ENCODE measurements at places on chromosomes 13 and 19.

DNA sequence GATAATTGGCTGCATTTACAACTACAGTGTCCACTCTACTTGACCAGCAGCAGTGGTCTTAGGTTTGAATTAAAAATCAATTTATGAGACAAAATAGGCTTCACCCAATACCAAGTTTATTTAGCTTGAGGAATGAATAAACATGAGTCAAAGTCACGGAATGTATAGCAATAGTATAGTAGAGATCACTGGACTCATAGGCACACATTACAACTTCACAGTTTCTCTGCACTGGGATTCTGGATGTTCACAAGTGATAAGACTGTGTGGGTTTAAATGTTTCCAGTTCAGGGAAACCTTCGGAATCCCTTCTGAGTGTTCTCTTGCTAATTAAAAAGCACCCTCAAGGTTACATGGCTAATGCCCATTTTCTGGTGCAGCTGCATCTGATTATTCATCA is 1064.9 kb downstream of the SLITRK5 start:
- no peak for DNase-seq

- no peak for DNase-seq
These were observed 54.8 kb upstream of the MIR17HG start for GRCh38 chr13:91292630-91293221.

DNA sequence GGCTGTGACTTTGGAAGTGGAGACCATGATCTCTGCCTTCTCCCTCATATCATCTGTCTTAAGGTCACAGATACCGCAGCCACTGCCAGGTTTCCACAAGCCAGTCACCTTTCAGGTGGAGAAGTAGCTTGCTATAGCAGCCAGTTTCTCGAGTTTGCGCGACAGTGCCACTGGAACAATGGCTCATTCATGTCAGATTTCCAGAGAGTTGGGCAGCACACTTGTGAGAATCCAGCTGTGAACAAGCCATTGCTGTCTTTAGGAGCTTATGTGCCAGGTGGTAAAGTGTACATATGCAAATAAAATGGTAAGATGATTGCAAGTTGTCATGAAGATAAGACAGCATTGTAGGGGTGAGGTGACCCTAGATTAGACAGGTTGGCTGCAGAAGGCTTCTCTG is 22.3 kb downstream of the GARRE1 start:
- no peak for DNase-seq

DNA sequence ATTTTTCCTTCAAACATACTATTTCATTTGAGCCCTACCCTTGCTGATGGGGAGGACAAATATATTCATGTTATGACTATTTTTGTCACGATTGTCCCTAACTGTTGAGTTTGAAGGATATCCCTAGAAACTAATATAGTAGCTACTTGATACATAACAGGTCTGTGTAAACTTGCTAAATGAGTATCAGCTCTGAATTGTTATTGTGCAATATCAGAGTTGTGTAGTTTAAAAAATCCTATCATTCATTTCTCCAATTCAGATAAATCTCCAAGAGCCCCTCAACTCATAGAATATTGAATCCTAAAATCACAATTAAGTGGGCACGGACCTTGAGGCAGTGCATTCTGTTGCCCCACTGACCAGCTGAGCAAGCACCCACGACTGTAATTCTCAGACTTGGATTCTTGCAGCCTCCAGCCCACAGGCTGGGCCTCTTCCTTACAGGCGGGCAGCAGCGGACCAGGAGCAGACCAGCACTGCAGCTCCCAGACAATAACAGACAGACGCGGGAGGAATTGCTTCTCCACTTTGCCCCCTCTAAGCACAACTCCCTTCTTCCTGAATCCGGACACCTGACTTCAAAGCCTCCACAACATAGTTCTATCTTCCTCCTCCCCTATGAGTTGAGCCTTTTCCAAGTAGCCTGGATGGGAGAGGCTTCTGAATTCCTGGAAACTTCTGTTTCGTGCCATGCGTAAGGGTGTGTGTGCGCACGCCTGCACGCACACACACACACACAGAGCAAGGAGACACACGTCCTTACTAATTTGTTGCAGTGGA is 337.6 kb upstream of the ARGLU1 start:
- no peak for DNase-seq

GRCh38 chr19:33428627-33429125 is 55.2 kb downstream of the CEBPG start:
- DNase-seq, result no peak

- no peak for DNase-seq
These were observed 5.3 kb downstream of the SIX5 start for GRCh38 chr19:45763691-45764294.

- peak; percentile 74 for DNase-seq
These were observed 333.4 kb downstream of the ITGBL1 start for GRCh38 chr13:101785858-101786257.

- DNase-seq, result no peak
These were observed 56.6 kb downstream of the CDADC1 start for GRCh38 chr13:49304356-49304755.

DNA sequence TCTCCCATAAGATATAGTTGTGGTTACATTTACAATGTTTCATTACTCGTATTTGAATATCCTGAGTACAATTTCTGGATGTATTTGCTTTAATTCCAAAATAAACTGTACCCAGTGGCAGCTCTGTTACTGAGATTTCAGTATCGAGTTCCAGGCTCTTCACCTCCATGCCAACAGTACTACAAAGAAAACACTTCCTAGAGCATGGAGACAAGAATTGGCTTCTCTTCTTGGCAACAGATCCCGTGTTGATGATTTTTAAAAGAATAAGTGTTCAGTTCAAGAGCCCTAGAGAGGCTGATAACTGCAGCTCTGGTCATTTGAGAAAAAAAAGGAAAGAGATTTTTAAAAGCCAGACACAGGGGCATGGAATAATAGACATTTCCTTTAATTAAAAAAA is 302.8 kb downstream of the EFNB2 start:
- no peak for DNase-seq

GRCh38 chr13:27917121-27917947 is 2.5 kb upstream of the PDX1 start:
- DNase-seq, result no peak

DNA sequence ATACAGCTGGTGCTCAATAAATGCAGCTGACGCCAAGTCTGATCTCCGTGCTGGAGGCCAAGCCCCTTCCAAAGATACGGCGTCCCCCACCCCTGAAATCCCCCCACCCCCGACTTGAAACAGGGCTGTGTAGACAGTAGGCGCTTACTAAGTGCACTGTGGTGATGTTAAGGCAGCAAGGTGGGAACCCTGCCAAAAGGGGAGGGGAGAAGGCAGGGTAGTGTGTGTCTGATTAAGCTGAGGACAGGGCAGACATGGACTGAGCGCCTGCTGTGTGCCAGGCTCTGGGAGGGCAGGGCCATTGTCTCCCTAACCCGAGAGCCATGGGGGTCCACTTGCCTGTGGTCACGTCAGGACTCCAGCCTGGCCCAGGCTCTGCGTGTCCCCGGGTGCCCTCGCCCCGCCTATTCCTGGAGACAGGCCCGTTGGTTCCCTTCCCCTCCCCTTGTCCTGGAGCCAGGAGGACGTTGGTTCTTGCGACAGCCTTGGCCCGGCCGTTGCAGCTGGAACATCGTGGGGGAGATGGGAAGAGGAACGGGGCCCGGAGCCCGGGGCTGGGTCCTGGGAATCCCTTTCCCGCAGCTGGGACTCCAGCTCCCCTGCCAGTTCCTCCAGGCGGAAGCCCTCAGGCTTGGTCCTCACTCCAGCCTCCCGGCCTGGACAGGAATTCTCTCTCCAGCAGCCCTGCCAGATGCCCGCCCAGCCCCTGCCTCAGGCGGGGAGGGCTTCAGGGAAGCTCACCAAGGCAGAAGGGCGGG is 1.7 kb upstream of the ELANE start:
- no peak for DNase-seq

DNA sequence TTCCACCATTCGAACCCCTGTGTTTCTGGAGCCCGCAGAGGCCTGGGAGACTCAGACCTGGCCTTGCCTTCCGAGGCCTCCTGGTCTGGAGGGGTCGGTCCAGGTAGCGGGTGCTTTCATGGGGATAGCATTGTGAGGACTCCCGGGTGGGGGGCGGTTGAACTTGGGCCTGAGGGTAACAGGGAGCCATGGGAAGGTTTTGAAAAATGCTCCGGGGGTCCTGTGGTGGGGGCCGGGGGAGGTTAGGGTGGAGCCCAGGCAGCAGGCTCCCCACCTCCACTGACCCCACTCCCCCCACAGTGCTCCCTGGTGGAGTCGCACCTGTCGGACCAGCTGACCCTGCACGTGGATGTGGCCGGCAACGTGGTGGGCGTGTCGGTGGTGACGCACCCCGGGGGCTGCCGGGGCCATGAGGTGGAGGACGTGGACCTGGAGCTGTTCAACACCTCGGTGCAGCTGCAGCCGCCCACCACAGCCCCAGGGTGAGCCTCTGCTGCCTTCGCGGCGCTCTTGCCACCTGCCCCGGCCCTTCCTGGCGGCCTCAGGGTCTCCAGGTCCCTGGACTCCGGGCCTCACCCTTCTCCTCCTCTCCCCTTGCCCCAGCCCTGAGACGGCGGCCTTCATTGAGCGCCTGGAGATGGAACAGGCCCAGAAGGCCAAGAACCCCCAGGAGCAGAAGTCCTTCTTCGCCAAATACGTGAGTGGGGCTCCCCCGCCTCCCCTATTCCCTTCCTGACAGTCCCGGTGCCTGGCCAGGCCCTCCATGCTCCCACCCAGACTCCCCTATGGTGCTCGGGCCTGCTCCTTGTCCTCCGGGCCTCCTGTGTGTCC is 3.8 kb upstream of the GARIN5A start:
- no peak for DNase-seq

GRCh38 chr13:110010404-110011138 is 224.2 kb upstream of the IRS2 start:
- peak; percentile 64 for DNase-seq

GRCh38 chr19:31356587-31357314 is 7.5 kb upstream of the TSHZ3 start:
- DNase-seq, result no peak

- no peak for DNase-seq
These were observed 1.2 kb downstream of the CADM4 start for GRCh38 chr19:43638214-43638994.

- no peak for DNase-seq
These were observed 682 bp downstream of the PIK3R2 start for GRCh38 chr19:18153556-18154134.

DNA sequence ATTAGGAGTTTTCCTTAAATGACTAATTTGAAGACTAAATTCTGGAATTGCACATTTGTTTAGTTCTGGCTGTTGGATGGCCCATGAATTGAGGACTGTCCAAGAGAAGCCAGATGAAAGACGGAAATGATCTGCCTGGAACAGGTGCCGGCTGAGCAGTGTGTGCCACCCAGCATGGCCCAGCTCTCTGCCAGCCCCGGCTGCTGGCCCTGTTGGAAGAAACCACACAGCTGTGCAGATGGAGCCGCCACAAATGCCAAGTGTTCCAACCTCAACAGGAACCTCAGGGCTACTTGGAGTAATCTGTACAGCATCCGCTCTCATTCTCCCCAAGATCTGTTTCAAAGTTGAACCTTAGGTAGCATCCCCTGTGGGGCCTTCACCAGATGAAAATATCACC is 67.0 kb upstream of the STARD13 start:
- no peak for DNase-seq

- DNase-seq, result no peak
These were observed 122.8 kb upstream of the SOX1 start for GRCh38 chr13:111944171-111944583.

DNA sequence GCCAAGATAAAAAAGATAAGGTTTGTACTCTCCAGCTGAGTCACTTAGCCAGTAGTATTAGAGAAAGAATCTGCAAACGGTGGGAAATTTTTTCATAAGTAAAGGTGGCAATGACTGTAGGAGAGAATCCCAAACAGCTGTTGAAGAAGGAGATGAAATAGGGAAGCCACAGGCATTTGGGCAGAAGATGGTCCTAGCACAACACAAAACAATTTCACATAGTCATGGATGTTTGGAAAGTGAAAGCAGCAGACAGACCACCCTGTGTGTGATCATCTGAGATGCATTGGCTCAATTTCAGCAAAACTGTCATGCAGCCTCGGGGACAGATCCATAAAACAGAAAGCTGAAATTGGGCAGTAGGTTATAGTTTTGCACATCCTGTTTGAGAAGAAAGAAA is 2832.4 kb downstream of the PCDH9 start:
- no peak for DNase-seq

- no peak for DNase-seq
These were observed 1.2 kb upstream of the F10 start for GRCh38 chr13:113121183-113121927.

GRCh38 chr13:33528896-33529295 is 243.3 kb upstream of the STARD13 start:
- no peak for DNase-seq

DNA sequence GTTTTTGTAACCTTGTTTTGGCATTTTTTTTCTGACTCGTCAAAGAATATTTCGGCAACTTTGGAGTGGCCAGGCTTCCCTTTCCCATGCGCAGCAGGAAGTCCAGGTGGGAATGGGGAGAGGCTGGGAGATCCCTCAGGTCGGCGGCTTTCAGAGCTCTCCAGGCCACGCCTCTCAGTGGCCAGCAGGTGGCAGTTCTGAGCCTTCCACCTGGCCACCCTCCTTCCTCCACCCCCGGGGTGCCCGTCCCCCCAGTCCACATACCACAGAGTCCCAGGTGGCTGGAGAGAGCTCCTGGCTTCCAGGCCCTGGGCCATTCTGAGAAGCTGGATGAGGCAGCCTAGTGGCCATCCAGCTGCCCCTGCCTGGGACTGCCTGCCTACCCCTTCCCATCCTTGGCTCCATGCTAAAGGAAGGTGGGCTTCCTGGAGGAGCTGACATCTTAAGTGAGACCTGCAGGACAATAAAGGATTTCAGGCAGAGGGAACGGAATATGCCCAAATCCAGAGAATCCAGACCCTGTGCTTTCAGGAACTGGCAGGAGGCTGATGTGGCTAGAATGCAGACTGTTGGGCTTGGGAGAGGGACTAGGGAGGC is 46.3 kb downstream of the CCNE1 start:
- no peak for DNase-seq

GRCh38 chr19:33024398-33024797 is 40.3 kb downstream of the RHPN2 start:
- no peak for DNase-seq

GRCh38 chr13:111099290-111099689 is 15.8 kb upstream of the ARHGEF7 start:
- DNase-seq, result peak; percentile 21

GRCh38 chr13:107113387-107113786 is 545.5 kb upstream of the ARGLU1 start:
- no peak for DNase-seq

DNA sequence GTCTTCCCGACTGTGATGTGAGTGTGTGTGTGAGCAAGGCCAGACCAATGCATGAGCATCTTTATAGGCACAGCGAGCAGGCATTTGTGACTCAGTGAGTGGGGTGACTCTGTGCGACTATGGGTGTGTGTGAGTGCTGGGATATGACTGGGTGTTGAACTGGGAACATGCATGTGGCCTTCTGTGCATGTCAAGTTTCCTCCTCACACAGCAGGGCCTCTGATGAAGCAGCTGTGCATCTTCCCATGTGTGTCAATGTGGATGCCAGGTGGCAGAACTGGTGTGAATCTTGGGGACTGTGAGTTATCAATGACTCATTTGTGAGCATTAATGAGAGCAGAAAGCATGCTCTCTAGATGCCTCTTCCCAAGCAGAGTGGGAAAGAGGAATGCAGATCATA is 12.1 kb upstream of the LGALS14 start:
- DNase-seq, result no peak
